Activated gamma-delta T cell treated with Interleukin-2 at 50 U/mL for 16 hours (primary cell): ENCODE measurements at places on chromosomes 5 and 9.

GRCh38 chr9:97475059-97475458 is 26.4 kb upstream of the TMOD1 start:
- no peak for DNase-seq

GRCh38 chr5:14793851-14794250 is 77.7 kb downstream of the ANKH start:
- no peak for DNase-seq

GRCh38 chr5:147659166-147659929 is 123.2 kb downstream of the JAKMIP2 start:
- no peak for DNase-seq

GRCh38 chr9:14749741-14750211 is 27.2 kb upstream of the CER1 start:
- DNase-seq, result no peak

- DNase-seq, result no peak
These were observed 506.8 kb downstream of the NFIB start for GRCh38 chr9:13807118-13807517.

DNA sequence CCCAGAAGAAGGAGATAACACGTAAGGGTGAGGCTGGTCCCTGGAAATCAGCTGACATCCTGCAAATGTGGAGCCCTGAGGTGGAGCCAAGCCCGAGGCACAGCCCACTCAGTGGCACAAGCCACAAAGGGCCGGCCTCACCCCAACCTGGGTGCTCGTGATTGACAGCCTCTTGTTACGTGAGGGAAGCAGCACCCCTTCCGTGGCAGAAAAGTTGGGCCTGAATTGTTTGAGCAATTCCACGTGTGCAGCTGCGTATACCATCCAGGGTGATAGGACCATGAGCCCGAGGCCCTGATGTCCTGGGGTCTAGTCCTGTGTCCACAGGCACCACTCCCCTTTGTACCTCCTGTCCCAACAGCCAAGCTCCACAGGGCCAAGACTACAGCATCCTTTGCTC is 4.8 kb downstream of the ORM2 start:
- DNase-seq, result no peak

GRCh38 chr5:181171782-181172181 is 24.4 kb downstream of the OR2V2 start:
- DNase-seq, result no peak

GRCh38 chr5:78560000-78560855 is 88.3 kb downstream of the LHFPL2 start:
- DNase-seq, result no peak

- no peak for DNase-seq
These were observed 1.4 kb downstream of the CXCL14 start for GRCh38 chr5:135577421-135577820.

DNA sequence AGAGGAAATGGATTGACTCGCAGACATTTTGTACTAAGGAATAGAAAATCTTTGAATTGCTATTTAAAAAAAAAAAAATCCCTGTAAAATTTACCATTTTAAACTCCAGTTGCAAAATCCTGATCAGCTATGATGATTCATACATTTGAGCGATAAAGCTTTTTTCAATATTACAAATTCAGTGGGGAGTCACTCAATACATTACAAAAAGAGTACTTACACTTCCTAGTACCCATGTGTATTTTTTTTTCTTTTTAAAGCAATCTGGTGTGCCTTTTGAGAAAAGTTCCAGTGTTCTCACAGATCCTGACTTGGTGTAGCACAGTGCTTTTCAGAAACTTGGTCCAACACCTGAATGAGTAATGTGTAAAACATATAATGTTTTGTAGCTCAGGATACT is 54.3 kb downstream of the PIK3R1 start:
- DNase-seq, result no peak

DNA sequence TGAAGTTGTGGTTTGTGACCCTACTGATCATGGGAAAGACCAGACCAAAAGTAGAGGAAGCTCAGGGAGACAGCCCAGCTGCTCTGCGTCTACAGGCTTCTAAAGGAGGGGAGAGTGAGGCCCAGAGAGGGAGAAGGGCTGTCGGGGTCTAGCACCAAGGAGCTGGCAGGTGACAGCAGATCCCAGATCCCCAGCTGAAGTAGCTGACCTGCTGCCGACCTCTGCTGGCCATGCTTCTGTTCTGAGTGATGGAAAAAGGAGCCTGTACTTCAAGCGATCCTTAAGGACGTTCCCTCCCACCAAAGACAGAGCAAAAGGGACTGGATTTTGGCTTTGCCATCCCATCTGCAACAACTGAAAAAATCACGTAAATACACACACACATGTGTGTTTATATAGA is 22.7 kb upstream of the QSOX2 start:
- DNase-seq, result no peak

DNA sequence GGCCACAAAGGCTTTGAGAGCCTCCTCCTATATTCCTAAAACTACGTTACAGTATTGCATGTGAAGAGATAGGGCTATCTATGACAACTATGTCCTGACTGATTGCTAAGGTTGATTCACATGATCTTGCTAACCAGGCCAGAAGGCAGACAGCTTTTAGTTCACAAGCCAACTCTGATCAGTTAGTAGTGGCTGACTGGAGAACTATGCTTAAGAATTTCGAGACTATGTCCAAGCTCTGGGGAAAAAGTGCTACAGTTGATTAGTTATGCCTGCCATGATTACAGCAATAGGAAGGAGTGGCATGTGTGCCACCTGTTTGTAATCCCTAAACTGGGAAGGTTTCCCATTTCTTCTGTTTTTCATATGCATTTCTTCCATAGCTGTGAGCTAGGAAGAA is 223.4 kb downstream of the DOCK8 start:
- no peak for DNase-seq

GRCh38 chr5:35741971-35742370 is 114.7 kb upstream of the IL7R start:
- DNase-seq, result no peak

- DNase-seq, result peak; percentile 52
These were observed 105.2 kb downstream of the SH3TC2 start for GRCh38 chr5:148957591-148958202.

GRCh38 chr9:129737479-129738274 is 15.2 kb downstream of the PTGES start:
- peak; percentile 87 for DNase-seq

- no peak for DNase-seq
These were observed 141.7 kb downstream of the NTRK2 start for GRCh38 chr9:84811072-84811750.

DNA sequence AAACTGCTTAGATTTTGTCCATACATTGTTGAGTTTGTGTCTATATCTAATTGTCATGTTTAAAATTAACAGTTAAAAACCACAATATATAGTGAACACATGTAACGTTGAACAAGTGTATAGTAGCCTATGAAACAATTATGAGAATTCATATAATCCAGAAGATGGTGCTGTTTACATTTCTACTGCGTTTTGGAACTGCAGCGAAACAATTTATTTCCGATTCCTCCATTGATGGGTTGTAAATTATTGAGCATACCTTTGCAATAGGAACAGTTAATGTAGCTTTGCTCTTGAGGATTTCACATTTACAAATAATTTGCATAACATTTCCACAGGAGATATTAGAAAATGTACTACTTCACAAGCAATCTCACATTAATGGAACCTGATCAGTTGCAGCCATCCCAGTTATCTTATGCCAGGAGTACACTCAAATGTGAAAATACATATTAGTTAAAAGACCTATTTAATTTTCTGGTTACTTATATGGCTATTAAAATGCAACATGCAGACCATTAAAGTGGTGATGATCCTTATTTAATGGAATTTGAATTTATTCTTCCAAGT is 411.8 kb downstream of the CDH10 start:
- no peak for DNase-seq

DNA sequence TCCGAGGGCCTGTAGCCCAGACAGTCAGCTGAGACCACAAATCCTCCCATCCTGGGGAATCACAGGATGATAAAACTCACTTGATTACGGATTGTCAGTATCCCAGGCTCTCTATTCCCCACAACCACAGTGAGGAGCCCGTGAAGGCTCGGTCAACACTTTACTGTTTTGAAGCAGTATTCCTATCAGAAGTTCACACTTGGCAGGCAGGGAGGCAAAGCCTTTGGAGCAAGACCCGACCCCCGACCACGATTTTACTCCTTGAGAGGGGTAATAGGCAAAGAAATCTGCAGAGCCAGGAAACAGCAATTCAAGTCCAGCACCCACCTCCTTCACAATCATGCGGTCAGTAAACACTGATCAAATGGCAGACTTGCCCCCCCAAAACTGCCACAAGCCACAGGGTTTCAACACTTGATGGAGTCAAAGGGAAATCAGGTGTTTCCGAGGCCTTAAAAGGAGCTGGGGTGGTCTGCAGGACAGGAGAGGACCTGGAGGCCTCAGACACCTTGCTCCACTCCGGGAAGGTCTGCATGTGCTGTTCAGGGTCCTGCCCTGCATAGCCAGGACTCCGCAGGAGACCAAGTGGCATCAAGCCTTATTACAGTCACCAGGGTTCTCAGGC is 25.2 kb downstream of the BICD2 start:
- no peak for DNase-seq

DNA sequence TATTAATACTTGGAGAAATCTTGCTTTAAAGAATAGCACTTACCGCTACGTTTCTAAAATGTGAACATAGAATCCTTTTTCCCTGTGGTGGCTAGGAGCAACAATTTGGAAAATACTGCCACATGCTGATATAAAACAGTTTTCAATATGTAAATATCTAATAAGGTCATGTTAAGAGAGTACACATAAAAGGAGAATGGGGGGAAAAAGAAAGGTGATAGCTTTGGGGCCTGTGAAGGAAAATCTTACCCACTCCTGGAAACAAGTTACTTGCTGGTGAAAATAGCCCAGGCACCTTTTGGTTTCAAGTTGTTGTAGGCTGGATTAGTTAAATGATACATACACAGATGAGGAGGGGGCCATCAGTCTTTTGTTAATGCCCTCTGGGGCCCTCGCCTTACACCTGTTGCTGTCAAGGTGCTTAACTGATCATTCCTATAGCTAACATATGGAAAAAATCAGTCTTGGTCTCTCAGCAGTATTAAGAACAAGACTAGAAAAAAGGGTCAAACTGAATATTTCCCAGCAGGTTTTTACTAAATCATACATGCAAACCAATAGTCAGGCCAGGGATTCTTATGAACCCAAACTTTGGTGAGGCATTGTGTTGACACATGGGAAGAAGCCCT is 24.1 kb downstream of the FYB1 start:
- DNase-seq, result no peak

- no peak for DNase-seq
These were observed 353.8 kb upstream of the IZUMO3 start for GRCh38 chr9:24899463-24899862.

GRCh38 chr5:58241389-58241788 is 218.5 kb downstream of the PLK2 start:
- no peak for DNase-seq

- DNase-seq, result no peak
These were observed 75.7 kb downstream of the FBN2 start for GRCh38 chr5:128462330-128462729.

DNA sequence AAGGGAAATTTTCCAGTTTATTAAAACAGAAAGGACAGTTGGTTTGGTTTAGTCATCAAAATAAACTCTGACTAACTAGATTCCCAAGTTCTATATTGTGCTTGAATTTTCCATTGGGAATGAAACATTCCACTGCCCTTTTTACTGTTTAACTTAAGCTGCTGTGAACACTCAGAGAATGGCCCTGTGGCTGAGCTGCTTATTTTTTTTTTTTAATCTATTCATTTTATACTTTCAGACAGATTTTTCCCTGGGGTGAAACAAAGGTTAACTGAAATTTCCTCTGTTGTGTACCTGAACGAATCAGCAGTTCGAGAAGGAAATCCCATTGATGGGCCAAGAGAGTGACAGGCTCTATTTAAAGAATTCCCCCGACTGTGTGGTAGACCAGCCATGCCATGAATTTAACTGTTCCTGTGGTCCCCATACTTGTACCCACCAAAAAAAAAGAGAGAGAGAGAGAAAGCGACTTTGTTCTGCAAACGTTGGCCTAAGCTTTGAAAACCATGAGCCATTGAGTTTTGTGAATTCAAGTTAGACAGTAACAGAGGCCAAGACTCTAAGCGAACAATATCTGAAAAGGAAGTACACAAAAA is 138.7 kb upstream of the GRHPR start:
- no peak for DNase-seq

- DNase-seq, result peak; percentile 4
These were observed 82.6 kb downstream of the GALNT10 start for GRCh38 chr5:154273028-154273617.

DNA sequence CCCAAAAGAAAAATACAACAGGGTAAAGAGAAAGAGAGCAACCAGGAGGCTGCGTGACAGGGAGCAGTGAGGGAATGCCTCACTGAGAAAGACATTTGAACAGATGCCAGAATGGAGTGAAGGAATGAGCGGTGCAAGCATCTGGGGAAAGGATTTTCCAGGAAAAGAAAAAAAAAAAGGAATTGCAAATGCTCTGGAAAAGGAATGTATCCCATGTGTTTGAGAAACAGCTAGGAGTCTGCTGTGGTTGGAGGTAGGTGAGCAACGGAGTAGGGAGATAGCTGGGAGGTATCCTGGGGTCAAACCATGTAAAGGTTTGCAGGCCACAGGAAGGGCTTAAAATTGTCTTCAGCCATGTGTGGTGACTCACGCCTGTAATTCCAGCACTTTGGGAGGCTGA is 23.6 kb upstream of the CEMIP2 start:
- no peak for DNase-seq

GRCh38 chr5:5710471-5710870 is 288.0 kb downstream of the ICE1 start:
- DNase-seq, result no peak

- no peak for DNase-seq
These were observed 26.5 kb downstream of the C9orf85 start for GRCh38 chr9:71937898-71938297.

DNA sequence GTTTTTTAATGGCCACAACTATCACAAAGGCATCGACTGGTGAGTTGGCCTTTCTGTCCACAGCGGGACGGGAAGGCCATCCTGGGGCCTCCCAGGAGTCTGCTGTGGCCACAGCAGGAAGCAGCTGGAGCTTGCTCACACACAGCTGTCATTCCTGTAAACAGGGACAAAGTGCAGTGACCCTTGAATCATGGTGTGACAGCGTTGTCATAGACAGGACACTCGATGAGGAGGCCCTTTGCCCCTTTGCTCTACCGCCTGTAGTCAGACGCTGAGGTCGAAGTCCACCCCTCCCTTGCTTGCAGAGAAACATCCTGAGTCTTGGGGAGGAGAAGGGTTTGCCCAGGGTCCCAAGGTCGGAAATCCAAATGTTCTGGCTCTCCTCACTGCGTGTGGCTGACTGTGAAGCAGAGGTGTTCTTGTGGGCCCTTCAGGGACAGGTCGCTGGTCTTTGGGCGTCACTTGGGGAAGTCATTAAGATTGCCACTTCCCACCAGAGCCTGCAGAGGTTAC is 35.1 kb downstream of the NDST1 start:
- no peak for DNase-seq

DNA sequence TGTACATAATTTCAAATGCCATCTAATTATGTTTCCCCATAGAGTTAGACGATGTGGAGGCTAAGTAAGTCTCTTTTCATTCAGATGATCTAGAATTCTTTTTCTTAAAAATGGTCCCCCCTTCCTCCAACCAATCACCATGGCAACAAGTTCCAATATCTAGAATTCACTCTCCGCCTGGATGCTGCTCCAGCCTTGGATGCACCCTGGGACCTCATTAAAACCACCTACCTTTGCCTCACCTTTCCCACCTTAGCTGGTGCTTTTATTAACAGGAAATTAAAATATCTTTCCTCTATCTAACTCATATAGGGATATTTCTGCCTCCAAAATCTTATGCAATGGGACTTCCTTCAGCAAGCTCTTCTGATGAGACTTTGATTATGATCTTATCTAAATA is 49.0 kb downstream of the DIRAS2 start:
- DNase-seq, result no peak
